M059J (cell line): ENCODE measurements at places on chromosomes 5 and 9.

DNA sequence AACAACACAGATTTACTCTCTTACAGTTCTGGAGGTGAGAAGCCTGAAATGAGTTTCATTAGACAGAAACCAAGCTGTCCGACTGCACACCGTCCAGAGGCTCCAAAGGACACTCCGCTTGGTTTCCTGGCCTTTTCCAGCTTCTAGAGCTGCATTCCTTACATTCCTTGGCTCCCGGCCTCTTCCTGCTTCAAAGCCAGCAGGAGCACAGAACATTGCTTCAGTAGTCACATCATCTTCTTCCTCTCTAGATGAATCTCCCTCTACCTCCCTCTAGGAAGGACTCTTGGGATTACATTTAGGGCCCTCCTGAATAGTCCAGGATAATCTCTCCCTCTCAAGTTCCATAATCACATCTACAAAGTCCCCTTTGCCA, 213.3 kb downstream of the CDK5RAP2 start:
- peak; percentile 93 for DNase-seq

GRCh38 chr9:13100914-13101572, 178.4 kb downstream of the MPDZ start:
- DNase-seq, result no peak

DNA sequence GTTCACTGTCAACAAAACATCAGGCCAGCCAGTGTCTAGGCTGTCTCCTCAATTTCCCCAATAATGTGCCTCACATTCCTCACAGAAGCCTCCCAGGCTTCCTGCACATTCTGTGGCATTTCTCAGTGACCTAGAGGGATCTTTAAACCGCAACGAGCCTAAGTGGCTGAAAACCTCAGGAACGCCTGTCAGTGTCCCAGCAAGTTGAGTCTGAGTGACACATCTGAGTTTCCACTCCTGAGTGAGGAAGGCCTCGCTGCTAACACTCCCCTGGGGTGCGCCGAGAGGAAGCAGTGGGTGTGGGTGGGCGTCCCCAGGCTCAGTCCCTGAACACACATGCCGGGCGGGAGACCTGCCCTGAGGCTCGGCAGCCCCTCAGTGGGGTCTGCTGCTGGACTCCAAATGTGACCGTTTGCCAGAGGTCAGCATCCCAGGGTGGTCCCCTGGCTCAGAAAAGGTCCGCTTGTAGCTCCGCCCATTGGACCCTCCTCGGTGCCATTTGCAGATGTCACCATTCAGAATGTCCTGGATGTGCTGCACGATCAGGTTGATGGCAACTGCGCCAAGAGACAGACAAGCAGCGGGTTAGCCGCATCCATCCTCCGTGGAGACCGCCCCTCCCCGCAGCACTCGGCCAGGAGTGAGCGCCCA, 6.3 kb downstream of the UCK1 start:
- DNase-seq, result peak; percentile 71

DNA sequence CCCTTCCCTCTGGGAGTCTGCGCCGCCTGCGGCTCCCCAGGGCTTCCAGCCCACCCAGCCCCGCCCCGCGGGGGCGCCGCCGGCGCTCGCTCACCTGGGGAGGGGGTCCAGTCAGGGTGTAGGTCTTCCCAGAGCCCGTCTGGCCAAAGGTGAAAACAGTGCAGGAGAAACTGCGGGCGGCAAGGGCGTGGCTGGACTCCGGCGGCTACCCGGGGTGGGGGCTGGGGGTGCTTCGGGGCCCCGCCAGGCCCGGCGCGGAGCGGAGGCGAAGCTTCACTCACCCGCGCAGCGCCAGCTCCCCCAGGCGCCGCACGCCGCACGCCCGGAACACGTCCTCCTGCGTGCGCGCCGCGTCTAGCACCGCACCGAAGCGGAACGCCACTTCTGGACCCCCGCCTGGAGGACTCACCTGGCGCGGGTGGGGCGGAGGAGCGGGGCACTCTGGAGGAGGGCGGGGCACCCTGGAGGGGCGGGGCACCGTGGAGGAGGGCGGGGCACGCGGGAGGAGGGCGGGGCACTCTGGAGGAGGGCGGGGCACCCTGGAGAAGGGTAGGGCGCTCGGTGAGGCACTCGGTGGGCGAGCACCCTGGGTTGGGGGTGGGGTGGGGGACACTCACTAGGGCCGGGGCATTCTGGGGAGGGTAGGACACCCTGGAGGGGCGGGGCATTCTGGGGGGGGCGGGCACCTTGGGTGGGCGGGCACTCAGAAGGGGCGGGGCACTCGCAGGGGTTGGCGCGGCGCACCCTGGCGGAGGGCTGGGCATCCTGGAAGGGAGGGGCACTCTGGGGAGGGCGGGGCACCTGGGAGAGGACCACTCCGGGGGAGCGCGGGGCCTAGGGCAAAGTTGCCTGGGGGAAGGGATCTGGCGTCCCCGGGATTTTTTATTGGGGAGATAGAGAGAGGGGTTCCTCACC, 814 bp downstream of the KIF12 start:
- DNase-seq, result peak; percentile 19

- DNase-seq, result peak; percentile 48
These were observed 157.1 kb downstream of the ARRDC3 start for GRCh38 chr5:91225848-91226686.

DNA sequence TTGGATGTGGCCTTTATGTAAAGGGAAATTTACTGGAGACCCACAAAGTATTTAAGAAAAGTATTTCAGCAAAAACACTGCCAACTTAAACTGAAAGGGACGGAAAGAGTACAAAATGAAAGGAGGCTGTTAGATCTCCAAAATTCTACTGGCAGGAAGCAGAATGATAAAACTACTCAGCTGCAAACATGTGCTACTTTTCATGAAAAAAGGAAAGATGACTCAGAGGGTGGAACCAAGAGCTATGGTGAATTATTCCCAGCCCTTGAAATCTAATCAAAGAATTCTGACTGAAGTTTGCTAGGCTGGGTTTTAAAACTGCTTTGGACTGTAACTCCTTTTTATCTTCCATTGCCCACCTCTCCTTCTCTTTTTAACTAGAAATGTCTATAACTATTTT, 58.6 kb upstream of the ZBED3 start:
- peak; percentile 57 for DNase-seq

- no peak for DNase-seq
These were observed 17.4 kb upstream of the PITX1 start for GRCh38 chr5:135051399-135051798.

DNA sequence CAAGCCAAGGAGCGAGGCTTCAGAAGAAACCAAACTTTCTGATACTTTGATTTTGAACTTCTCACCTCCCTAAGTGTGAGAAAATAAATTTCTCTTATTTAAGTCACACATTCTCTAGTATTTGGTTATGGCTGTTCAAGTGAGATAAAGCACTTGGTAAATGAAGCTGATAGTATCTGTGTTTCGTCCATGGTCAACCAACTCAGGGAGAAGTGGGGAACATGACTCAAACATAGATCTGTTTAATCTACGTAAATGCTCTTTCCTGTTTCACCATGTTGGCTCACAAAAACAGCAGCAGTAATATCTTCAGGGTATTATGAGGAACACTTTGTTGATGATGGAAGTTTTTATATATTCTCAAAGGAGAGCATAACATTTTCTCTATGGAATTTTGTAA, 2167.2 kb upstream of the C9orf72 start:
- DNase-seq, result no peak

DNA sequence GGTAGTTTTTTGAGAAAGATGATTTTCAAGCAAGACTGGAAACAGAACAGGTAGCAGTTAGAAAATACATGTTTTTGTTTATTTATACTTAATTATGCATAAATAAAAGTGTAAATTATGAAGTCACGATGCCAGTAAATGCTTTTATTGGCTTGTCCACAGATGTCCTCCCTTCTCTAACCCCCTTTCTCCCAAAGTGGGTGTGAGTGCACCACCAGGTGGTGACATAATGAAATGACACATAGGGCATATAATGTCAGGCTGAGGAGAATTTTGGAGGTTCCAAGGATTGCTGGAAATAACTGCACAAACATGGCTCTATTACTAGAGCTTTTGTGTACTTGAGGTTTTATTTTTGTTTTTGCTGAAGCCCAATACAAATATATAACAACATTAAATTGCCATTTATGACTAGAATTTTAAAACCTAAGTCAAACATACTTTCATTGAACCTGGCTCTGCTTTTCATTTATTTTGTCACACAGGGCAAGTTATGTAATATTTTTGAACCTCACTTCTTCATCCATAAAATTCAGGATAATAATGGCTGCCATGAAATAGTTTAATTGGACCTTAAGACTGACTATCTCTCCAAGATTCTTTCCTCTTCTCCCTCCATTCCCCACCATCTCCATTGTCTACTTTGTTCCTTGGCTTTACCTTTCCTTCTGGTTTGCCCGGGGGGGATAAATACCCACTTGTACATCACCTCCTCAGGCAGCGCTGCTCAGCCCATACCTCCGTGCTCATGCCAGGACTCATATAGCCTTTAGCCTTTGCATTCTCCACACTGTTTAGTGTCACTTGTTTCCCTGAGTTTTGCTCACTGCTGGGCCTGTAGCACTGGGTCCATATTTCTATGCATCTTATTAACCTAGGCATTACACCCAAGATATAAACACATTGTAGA, 168.8 kb downstream of the PDE4D start:
- peak; percentile 68 for DNase-seq

DNA sequence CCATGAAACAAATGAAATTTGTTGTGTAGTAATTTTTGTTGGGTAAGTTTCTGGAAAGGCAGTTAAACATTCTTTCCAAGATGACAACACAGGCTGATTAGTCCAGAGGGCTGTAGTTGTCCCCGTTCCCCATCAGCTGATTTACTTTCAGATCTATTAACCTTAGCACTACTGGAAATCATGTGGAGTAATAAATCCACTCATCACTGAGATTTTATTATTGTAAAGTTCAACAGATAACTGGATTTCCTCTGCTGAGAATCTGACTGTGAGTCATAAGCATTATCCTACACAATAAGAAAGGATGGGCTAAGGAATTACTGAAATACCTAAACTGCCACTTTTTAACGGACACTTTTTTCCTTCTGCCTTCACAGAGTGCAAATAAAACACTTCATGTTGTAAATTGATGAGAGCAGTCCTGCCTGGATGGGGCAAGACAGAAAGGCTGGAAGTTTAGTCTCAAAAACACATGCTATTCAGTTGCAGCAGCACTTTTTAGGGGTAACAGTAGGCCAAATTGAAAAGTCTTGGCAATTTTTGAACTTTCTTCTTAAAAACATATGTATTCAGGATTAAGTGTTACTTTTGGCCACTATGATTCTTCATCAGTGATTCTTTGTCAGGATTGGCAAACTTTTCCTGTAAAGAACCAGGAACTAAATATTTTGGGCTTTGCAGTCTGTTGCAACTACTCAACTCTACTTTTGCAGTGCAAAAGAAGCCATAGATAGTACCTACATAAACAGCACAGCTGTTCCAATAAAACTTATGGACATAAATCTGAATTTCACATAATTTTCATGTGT, 7.0 kb downstream of the STOM start:
- DNase-seq, result peak; percentile 75

DNA sequence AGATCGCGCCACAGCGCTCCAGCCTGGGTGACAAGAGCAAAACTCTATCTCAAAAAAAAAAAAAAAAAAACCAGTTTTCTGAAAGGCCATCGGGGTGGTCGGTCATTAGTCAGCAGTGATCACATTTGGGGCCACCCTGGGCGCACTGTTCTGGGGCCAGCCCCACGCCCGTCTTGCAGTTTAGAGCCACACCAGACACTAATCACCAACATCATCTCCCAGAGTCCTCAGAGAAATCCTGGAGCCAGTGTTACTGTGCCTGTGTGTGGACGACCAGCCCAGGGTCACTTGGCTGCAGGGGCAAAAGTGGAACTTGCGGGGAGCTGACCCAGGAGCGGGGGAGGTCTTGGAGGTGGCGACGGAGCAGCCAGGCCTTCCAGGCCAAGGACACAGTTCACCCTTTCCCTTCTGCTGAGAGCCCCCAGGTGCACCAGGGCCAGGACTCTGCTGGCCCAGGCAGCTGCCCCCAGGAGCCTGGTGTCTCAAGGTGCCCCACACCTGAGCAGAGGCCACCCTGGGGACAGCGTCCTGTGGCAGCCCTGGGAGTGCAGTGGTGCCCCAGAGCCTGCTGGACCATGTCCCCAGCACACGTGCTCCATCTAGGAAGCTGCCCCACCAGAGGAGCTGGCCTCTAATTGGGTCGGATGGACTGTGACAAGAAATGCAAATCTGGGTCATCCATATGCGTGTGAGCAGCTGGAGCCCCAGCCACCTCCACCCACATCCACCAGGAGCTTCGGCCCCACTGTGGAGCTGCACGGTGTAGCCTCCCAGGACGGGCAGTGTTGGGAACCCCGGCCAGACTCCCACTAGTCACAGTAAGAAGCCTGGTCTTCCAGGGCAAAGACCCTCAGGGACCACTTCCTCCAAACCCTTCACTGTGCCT, 51.1 kb downstream of the NEK6 start:
- no peak for DNase-seq

DNA sequence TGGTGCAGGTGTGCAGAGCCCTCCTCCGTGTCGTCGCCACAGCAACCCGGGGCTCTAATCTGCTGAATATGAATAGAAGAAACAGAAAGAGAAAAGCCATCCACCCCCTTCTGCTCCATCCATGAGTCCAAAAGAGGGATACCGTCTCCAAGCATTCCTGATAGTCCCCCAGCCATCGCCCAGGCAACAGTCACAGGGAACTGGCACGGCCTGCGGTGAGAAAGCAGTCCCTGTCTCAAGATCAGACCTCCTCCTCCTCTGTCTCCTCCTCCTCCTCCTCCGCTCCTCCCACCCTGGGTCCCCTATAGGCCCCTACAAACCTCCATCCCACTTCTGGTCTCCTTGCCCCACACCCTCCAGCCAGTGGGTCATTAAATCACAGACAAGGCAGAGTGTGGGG, 308.1 kb upstream of the MPDZ start:
- DNase-seq, result no peak

GRCh38 chr5:173859408-173860159, 28.6 kb upstream of the CPEB4 start:
- no peak for DNase-seq

DNA sequence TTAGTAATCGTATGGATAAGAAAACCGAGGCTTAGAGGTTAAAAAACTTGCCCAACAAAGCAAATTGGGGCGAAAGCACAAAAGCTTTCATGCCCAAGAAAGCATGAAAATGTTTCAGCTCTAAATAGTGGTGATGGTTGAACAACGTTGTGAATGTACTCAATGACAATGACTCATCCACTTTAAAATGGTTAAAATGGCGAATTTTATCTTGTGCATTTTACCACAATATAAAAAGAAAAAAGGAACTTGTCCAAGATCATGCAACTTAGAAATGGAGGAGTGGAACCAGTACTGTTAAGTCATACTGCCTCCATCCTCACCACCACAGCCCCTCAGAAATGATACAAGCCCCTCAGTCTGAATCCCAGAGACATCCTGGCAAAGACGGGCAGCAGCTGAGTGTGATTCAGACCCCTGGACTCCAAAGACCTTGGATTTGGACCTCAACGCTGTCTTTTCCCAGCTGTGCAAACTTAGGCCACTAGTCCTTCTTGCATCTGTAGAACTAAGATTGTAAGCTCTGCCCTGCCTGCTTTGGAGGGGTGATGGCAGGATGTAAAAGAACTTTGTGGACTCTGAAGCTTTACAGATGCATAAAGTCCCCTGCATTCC, 158.4 kb downstream of the GABBR2 start:
- peak; percentile 56 for DNase-seq

DNA sequence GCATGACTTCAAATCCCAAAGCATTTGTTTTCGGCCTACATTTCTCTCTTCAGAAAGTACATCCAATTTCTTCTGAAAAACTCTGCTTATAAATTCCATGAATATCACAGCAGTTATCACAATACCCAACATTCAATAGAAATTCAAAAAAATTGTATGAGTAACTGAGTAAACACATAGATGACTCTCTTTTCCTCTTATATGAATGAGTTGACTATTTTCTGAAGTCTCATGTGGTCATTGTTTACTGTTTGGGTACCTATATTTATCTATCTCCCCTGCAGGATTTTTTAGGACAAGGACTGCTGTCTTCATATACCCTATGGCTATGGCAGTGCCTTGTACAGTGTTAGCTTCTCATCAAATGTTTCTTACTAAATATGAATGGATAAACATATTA, 157.1 kb downstream of the HTR1A start:
- no peak for DNase-seq
